Naive thymus-derived CD8-positive, alpha-beta T cell (primary cell): ENCODE measurements at places on chromosomes 4 and X.

DNA sequence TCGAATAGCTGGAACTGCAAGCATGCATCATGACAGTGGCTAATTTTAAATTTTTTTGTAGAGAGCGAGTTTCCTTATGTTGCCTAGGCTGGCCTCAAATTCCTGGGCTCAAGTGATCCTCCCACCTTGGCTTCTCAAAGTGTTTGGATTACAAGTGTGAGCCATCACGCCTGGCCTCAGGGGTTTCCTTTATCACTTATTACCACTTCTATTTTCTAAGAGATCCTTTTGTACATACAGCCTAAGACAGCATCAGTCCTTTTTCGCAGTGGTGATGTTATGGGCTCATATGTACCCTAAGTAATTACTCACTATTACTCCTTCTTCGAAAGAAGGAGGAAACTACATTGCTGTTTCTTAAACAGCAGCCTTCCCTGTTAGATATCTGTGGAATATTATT is 54.1 kb upstream of the CDKN2AIP start:
- DNase-seq, result no peak

DNA sequence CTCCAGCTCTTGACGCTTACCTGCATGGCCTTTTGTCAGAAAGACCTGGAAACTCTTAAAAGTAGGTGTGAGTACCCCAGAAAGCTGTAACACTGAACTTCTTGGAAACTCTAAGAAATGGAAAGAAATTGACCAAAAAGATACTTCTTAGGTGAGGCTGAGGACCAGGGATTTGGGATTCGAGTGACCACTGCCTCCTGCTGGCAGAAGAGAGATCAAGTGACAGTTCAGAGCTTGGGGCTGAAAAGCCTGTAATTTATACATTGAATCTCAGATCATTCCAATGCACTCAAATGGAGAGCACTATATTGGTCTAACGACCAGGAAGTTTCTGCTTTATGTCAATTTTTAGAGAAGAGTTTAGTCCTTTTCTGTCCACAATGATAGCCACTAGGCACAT is 204.6 kb downstream of the PDGFRA start:
- DNase-seq, result no peak

- DNase-seq, result no peak
Observed at GRCh38 chr4:40881096-40881495, 131.3 kb downstream of the NSUN7 start.

GRCh38 chr4:18020145-18020670 is 1.3 kb downstream of the LCORL start:
- DNase-seq, result no peak

DNA sequence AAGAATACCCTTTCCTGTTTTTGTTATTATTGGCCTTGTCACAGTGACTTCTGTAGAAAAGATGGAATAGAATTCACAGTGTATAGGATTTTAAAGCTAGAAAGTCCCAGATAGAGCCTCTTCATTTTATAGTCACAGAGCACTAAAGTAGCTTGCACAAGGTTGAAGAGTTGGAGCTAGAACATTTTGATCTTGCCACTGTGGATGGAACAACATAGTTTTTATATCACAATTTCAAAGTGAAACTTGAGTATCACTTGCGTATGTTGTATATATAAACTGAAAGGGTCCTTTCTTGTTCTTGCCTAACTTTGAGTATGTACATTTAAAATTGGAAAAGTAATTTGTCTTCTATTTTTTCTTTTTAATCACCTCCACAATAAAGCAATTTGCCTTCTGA is 2.7 kb downstream of the USO1 start:
- no peak for DNase-seq

DNA sequence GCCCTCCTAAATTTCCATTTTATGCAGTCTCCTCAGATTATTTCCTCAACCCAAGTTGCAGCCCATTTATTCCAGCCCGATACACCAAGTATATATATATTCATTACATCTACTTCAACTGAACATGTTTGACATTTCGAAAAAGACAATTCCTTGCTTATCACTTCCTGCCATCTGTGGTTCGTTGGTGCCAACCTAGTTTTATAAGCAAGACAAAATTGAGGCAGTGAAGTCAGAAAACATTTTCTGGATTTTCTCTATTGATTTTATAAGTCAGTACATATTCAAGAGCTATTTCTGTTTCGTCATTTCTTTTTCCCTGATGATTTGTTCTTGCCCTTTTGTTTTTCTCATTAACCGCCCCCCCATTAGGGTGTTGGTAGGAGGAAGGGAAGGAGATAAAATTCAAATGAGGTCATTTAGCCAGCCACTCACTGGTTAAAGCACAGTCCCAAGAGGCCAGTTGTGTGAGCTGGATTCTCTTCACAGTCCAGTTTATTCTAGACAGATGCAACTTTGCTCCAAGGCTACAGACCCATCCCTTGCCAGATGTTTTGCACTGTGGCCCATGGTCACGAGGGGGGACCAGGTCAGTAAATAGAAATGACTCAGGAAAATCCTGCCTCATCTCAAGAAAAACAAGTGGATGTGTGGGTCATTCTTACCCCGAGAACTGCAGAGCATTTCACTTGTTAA is 20.3 kb upstream of the VEGFD start:
- no peak for DNase-seq

GRCh38 chrX:9370893-9371292 is 94.0 kb upstream of the TBL1X start:
- no peak for DNase-seq

DNA sequence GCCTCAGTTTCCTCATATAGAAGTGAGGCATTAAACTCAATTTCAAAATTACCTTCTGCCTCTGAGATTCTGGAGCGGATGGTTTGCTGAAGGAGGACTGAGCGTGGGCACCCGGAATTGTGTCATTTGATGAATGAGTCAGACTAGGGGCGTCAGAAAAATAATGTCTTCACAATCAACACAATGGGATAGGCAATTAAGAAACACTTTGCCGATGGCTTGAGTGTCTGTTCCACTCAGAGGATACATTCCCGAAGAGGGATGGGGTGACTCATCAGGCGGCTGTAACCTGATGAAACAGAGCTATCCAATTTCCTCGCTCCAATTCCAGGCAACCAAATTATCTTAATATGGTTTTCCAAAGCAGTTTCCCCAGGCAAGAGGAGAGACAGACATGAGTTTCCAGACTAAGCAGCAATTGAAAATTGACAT is 1.2 kb upstream of the CHRNA9 start:
- DNase-seq, result no peak

DNA sequence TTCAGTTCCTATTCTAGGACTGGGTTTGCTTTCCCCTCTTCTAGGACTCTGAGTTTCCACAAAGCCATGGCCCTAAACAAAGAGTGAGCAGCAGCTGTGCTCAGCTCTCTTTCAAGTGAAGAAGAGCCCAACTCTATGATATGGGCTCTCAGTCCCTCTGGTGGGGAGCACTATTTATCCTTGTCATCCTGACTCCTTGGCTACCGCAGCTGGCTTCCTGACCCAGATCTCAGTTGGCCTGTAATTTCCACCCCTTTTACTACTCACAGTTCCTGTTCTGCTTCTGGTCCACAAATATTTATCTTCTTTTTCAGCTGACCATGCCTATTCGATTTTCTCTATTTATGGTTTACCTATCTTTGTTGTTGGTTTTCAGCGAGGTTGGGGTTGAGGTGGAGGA is 33.8 kb downstream of the F8 start:
- no peak for DNase-seq

- DNase-seq, result no peak
Observed at GRCh38 chr4:110878956-110879355, 256.1 kb upstream of the PITX2 start.

GRCh38 chrX:37781814-37782213 is 2.0 kb downstream of the CYBB start:
- DNase-seq, result no peak

DNA sequence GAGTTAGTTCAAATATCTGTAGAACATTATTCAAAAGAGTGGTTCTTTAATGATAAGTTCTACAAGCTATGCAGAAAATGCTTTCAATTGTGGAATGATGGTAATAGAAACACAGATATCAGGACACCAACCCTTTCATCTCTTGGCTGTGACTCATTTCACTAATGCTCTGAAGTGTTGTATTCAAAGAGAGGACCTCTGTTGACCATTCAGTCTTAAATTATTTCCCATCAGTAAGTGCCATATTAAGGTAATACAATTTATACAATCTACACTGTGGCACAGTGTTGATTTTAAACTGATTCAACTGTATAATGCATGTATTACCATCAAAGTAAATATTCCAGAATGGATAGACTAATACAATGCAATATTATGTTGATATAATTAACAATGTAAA is 289.0 kb upstream of the ADGRL3 start:
- no peak for DNase-seq

DNA sequence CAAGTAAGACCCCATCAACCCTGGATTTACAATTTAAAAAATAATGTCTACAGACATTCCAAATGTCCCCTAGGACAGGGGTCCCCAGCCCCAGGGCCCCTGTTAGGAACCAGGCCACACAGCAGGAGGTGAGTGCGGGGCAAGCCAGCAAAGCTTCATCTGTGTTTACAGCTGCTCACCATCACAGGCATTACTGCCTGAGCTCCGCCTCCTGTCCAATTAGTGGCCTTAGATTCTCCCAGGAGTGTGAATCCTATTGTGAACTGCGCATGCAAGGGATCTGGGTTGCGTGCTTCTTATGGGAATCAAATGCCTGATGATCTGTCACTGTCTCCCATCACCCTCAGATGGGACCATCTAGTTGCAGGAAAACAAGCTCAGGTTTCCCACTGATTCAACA is 146.1 kb downstream of the ATP10D start:
- DNase-seq, result no peak

GRCh38 chr4:180828455-180829018 is 1414.7 kb upstream of the TENM3 start:
- no peak for DNase-seq

GRCh38 chr4:101801958-101802357 is 11.4 kb downstream of the BANK1 start:
- DNase-seq, result no peak

GRCh38 chrX:134969726-134970125 is 21.1 kb upstream of the SMIM10 start:
- no peak for DNase-seq

DNA sequence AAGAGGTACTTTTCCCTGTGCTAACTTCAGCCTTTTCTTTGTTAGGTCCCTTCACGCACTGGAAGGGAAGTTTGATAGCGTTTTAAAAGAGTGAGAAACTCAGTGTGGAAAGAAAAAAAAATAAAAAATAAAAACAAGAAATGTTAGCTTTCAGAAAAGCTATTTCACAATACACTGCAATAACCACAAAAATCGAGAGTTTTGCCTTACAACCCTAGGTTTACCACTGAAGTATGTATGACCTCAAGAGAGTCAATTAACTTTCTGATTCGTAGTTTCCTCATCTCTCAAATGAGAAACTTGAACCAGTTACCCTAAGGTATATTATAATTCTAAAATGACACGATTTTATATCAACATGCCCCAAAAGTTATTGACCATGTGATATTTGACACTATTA is 93.9 kb upstream of the JADE1 start:
- no peak for DNase-seq

GRCh38 chr4:85086721-85087120 is 120.2 kb upstream of the WDFY3 start:
- no peak for DNase-seq

DNA sequence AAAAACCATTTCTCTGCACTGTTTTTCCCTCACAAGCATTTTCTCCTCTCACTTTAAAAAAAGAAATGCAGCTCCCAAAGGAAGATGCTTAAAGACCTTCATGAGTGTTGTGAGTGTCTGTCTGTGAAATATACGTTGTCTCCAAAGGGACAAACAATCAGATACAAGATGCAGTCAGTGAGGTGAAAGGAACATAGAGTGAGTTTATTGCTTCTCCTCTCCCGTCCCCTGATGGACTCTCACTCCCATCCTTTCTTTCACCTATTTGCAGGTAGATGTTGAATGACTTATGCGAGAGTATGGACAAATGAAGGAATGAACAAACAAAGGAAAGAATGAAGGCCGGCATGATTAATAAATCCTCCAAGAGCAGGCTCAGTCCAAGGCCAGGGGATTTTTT is 561.2 kb upstream of the DIPK2B start:
- DNase-seq, result no peak

GRCh38 chr4:72110886-72111285 is 79.1 kb downstream of the NPFFR2 start:
- DNase-seq, result no peak

DNA sequence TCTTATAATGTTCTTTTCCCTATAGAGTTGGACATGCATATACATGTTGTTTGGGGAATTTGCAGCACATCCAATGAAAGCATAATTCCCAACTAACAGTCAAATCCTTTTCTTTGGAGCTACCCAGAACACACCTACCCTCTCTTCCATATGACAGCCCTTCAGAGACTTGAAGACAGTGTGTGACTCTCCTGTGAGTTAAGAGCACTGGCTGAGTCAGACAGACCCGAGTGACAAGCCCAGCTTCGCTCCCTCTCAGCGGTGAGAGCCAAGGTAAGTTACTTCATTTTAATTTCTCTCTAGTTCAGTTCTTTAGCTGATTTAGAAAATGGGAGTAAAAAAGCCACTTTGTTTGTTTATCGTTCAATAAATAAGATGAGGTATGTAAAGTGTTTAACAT is 86.3 kb downstream of the RTL9 start:
- DNase-seq, result no peak

DNA sequence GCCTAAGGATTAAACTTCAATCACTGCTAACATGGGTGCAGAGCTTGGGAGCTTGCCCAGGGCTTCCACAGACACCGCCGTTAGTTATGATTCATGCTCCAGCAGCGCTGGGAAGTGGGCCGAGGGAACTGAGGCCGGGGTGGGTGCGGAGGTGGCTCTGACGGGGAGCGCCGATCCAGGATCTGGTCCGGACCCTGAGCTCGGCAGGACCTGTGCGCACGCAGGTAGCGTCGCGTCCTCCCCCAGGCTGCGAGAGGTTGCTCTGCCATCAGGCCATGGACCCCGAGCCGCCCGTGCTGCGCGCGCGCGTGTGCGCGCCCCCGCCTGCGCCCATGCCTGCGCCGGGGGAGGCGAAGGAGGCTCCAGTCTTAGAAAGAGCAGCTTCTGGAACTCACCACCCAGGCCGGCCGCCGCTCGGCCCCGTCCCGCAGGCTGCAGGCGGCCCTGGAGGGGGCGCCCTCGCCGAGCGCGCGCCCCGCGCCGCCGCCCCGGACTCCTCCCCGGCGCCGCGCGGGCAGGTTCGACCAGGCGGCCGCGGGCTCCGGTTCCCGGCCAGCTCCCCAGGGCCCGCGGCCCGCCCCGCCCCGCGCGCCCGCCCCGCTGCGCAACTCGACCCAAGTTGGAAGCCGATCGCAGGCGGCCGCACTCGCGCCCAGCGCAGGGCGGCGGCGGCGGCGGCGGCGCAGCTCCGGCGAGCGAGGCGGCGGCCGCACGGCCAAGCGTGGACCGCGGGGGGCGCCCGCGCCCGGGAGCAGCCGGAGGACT is 732 bp upstream of the ADRA2C start:
- no peak for DNase-seq

GRCh38 chr4:168664242-168664891 is 167.5 kb downstream of the PALLD start:
- no peak for DNase-seq
